Heart left ventricle (tissue), 16 donors: ENCODE measurements at places on chromosomes 5 and 9. TPM values are rescaled to one million over a fixed set of nuclear protein-coding genes. Genes with fewer than 3 reads are reported as not detected.

DNA sequence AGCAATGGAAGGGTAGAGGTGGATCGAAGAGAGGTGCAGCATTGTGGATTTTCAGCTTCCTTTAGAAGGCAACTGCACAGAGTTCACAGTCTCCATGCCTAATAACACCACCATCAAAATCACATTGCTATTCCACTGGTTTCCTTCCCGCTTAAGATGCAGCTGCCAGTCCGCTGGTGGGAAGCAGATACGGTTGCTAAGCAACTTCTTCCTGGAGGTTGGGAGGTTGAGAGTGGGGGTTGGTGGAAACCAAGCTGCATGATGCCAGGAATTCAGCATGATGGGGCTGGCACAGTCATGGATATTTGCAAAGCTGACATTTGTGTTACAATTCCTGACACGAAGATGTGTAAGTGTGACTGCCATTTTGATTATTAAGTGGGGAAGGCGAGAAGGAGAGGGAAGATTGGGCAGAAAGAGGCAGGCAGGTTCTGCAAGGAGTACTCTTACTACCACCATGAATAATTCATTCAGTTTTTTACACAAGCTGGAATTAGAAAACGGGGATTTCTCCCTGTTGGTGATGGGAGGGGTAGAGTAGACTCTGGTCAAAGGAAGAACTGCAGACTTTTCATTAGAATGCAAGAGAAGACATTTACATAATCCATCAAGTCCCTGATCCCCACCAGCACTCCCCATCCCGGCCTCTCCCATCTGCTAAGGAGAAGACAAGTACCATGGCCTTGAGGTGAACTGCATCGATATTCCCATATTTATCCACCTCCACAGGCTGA, 87.5 kb downstream of the GLDC start:
- DNase-seq = no peak

DNA sequence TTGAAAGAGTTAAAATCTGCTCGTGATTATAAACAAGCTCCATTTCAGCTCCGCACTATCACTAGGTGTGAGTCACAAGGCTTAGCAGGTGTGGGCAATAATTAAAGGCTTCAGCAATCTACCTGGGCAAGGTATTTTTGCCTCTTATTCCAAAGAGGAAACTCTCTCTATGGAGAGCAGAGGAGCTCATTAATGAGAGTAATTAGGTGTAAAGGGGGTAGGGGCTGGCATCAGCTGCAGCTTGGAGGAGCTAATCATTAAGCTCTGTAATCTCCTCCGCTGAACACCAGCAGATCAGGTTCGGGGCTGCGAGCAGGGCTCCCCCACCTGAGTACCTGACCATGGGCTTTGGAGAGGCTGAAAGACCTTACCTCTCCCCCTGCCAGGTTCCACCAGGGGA, 129.2 kb downstream of the CRB2 start:
- no peak for DNase-seq

DNA sequence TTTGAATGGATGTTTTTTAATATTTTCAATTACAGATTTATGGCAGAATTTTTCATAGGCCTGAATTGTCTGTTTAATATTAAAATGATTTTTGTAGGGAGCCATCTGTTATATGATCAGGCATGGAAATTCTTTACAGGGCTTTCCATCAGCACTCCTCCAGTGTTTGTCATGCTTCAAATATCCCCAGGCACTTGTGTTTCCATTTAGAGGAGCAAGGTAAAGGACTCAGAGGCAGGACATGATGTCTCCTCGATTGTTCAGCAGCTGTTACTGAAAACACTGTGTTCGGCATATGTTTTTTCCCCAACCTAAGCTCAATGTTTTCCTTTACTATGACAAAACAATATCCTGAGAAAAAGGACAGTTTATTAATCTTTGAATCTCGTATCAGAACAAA, 172.3 kb upstream of the RFX3 start:
- DNase-seq = no peak

SPATA31D4 gene
- not detected for total RNA-seq

CAVIN4 gene
- 133 TPM for total RNA-seq
